ENCODE measurements at places on chromosomes 2 and 18. TPM values are rescaled to one million over a fixed set of nuclear protein-coding genes. Genes with fewer than 3 reads are reported as not detected.

FSHR gene
- total RNA-seq = 0.75 TPM

BIN1 gene
- total RNA-seq = 16.8 TPM

DNA sequence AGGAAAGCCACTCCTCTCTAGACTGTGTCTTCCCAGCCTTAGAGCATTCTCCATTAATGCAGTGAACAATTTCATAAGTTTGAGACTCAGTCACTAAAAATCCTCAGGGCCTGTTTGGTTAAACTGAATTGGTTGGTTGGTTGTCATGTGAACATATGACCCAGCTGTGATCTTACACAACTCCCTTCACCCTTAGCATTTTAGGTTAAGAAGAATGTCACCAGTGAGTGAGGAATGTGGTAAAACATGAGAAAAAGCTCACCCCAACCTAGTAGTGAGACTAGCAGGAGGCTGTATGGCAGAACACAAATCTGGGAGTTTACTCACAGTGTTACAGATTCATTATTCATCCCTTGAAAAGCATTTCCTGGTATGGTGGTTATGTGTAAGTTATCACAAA, 32.4 kb downstream of the LHCGR start:
- no peaks in the 10 kb centered on the region for H3K36me3 ChIP-seq
- peaks cover 2% of the 10 kb centered on the region for H3K4me1 ChIP-seq
- no peak overlapping the region for H3K27ac ChIP-seq
- H3K27me3 ChIP-seq = no peaks in the 10 kb centered on the region
- no peak for DNase-seq

DNA sequence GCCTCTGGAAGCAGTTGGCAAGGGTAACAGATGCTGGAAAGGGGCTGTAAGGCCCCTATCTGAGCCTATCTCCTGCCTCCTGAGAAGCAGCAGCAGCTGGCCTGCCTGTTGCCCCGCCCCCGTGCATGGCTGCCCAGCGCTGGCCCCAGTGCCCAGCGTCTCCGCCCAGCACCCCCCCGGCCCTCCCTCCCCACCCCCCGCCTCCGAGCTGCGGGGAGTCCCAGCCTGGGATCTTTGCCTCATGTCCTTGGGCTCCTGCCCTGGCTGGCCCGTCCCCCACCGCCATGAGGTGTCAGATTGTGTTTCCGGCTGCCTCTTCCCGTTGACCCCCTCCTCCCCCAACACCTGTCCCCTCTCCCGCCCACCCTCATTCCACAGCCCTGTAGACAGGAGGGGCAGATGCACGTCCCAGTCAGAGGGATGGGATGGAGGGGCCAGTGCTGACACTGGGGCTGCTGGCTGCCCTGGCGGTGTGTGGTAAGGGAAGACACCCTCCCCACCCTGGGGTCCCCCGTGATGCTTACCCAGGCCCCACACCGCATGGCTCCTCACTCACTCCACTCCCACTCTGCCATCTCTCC, at the start of gene CHRND:
CHRND (plus strand) TSS at position 370 of the 581 bp plus-strand sequence; CDS start at position 426, 56 bp downstream.
- H3K4me3 ChIP-seq = no peak within 1 kb of the TSS
- H3K4me1 ChIP-seq = peaks cover 22% of the 10 kb centered on the region
- no peaks in the 10 kb centered on the region for H3K36me3 ChIP-seq
- H3K27ac ChIP-seq = no peak within 1 kb of the TSS

GRCh38 chr18:12254820-12255511, 805 bp downstream of the CIDEA start:
- no peak for DNase-seq
- H3K36me3 ChIP-seq = no peaks in the 10 kb centered on the region
- H3K27ac ChIP-seq = no peak overlapping the region
- no peak overlapping the region for H3K4me3 ChIP-seq

GRCh38 chr2:233228376-233228775, 23.1 kb upstream of the ATG16L1 start:
- H3K36me3 ChIP-seq = no peaks in the 10 kb centered on the region
- no peaks in the 10 kb centered on the region for H3K4me1 ChIP-seq
- no peak for DNase-seq
- H3K27me3 ChIP-seq = no peaks in the 10 kb centered on the region
- H3K27ac ChIP-seq = no peak overlapping the region

All from heart left ventricle (tissue), 16 donors.